Activated CD4-positive, alpha-beta T cell treated with anti-CD3 and anti-CD28 coated beads, Interleukin-2, amount 10 ng/mL, durations not matched to agents 7 days and 5 days (primary cell): ENCODE measurements at places on chromosomes 2 and 18. TPM values are rescaled to one million over a fixed set of nuclear protein-coding genes. Genes with fewer than 3 reads are reported as not detected.

EIF2AK3 gene
- 26.0 TPM for total RNA-seq

- no peaks in the 10 kb centered on the region for H3K4me1 ChIP-seq
- H3K27ac ChIP-seq = no peak overlapping the region
- no peaks in the 10 kb centered on the region for H3K36me3 ChIP-seq
- DNase-seq = no peak
- no peak overlapping the region for H3K4me3 ChIP-seq
Observed at GRCh38 chr2:200223205-200223784, 83.2 kb upstream of the SPATS2L start.

DNA sequence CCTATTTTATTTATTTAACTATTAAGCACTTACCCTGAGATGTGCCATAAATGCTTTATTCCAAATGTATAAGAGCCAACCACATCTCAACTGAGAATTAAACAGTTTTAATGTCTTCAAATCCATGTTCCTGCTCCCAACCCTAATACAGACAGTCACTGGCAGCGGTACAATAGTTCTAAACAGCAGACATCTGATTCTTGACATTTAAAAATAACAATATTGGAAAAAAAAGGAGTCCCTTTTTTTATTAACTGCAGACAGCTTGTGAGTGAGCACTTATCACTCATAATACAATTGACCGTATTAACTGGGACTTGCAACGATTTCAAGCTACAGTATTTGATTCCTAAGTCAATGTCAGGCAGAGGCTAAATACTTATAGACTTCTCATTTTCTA, 424.6 kb downstream of the TGIF1 start:
- H3K27ac ChIP-seq = no peak overlapping the region
- no peaks in the 10 kb centered on the region for H3K4me1 ChIP-seq
- no peak for DNase-seq
- H3K36me3 ChIP-seq = no peaks in the 10 kb centered on the region
- peaks cover 34% of the 10 kb centered on the region for H3K27me3 ChIP-seq
- H3K4me3 ChIP-seq = no peak overlapping the region

ITGB6 gene
- total RNA-seq = not detected

GRCh38 chr18:36593641-36594040, 235.2 kb downstream of the TPGS2 start:
- H3K36me3 ChIP-seq = no peaks in the 10 kb centered on the region
- H3K27me3 ChIP-seq = no peaks in the 10 kb centered on the region
- H3K4me3 ChIP-seq = no peak overlapping the region
- no peak overlapping the region for H3K27ac ChIP-seq
- H3K4me1 ChIP-seq = no peaks in the 10 kb centered on the region
